ENCODE measurements at places on chromosomes 11 and 22.

GRCh38 chr11:34940026-34940677, 23.7 kb downstream of the PDHX start:
- DNase-seq: no peak

DNA sequence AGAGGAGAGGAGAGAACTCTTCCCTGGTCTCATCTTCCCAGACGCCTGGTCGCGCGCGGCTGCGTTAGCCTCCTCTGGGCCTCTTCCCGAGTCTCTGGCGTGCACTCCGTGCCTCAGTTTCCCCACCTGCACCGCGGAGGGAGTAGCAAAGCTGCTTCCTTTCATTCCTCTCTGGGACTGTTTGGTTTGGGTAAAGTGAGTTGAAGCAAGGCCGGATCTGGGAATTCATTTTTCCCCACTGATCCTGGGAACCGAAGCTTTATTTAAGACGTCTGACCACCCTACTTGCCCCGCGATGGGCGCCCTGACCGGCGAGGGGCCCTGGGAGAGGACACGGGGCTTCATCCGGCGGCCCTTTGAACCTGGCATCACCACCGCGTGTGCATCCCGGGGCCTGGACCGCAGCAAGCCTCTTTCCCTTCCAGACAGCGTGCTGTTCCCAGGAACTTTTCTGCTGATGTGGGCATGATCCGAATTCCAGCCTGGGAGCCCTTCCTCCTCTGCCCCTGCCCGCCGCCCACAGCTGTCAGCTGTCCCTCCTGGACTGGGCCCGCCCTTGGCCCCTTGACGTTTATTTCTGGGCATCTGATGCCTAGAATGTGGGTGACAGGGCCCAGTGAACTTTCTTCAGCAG, 758 bp downstream of the LDLRAD3 start:
- DNase-seq: no peak

- DNase-seq: no peak
Measured at GRCh38 chr11:46363031-46363407, 15.8 kb downstream of the DGKZ start.

DNA sequence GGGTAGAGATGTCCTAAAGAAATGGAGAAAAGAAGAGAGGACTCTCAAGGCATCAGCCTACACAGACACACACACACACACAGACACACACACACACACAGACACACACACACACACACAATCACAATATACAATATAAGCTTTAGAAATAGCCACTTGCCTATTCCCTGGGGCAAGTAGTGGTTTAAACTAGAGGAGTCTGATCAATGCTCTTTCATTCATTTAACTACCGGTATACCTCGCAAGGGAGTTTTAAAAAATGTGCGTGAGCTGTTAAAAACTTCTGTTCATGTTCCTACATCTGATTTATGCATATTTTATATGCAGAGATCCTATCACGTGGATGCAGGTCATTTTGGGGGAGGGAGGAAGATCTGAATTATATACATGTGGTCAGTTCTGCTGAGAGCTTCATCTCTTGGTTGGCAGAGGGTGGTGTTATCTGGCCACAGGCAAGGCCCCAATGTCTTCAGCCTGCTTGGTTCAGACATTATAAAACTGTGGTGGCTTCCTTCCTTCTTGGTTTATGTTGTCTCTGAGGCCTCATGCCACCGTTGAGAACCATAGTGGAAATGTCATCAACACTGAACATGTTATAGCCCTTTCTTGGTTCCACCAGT, 56.6 kb downstream of the SYT13 start:
- DNase-seq: no peak

DNA sequence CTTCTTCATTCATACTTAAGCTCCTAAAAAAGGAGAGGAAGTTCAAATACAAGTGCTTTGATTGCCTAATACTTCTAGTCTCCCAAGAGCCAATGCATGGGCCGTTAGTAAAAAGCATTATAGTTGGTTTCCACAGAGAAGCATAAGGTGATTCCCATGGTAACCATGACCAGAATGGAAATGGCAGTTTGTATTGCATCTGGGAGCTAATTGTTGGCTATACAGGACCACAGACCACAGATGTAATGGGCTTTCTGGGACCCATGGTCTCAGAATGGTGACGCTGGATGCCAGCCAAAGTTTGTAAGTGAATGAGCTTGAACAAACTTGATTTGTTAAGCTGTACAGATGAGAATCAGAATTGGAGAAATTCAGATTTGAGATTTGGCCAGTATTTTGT, 333.9 kb upstream of the C11orf87 start:
- DNase-seq: no peak

GRCh38 chr22:17303840-17304779, 65.2 kb upstream of the CECR2 start:
- DNase-seq: no peak

DNA sequence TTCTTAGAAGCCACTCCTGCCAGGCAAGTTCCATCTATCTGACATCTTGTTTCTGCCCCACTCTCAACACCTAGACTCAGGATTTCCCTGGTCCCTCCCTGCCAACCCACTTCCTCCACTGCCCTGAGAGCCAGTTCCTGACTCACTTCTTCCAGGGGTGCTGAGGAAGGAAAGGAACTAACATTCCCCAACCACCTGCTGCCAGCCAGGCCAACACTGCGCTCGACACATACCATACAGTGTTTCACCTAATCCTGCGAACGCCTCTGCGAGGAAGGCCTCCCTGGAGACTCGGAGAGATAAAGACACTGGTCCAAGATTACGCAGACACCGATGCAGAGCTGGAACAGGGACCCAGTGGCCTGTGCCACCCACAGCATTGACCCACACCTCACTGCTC, 40.2 kb downstream of the MICAL3 start:
- DNase-seq: no peak

GRCh38 chr11:47750725-47751124, 16.4 kb downstream of the FNBP4 start:
- no peak for DNase-seq

DNA sequence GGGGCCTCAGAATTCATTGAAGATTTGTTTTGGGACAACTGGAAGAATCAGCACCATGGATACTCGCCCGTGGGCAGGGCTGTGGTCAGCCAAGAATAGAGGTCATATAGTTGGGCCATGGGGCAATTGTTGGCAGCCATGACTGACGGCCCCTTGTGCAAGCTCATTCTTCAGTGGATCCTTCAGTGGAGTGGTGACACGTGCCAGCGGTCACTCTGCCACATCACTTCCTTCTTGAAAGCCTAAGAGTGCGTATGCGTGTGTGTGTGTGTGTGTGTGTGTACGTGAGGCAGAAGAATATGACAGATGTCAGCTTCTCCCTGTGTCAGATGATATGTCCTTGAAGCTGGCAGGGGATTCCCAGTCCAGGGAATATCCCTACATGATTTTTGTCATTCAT, 1.8 kb upstream of the IL18BP start:
- DNase-seq: no peak

DNA sequence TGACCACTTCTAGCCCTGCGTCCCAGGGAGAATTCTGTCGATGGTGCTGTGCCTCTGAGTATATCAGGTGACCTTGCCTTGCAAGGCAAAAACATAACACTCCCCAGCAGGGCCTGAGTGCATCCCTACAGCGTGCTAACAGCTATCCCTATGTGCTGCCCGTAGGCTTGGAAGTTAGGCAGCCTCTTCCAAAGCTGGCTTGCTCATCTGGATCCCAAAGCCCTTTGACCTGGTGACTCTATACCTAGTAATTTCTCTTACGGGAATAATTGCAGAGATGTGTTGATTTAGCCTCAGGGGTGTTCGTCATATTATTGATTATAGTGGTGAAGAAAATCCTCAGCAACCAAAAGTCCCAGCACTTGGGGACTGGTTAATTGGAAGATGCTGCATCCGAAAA, 32.6 kb upstream of the CRYBB3 start:
- DNase-seq: no peak

GRCh38 chr11:110019675-110020074, 73.5 kb upstream of the ZC3H12C start:
- DNase-seq: no peak

DNA sequence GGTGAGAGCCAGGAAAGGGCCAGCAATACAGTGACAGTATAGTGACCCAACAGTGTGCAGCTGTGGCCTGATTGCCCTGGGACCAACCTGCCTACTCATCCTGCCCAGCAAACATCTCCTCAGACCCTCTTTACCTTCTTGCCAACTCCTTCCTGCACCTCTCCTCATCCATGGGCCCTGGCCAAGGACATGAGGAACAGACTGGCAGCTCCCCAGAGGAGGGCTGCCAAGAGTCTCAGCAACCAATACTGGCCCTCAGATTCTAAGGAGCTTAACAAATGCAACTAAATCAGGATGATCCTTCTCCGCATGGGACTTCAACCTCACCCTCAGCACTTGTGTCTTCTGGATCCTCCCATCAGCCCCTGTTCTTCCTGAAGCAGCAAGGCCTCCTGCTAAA, 77.0 kb downstream of the RPL27A start:
- no peak for DNase-seq

DNA sequence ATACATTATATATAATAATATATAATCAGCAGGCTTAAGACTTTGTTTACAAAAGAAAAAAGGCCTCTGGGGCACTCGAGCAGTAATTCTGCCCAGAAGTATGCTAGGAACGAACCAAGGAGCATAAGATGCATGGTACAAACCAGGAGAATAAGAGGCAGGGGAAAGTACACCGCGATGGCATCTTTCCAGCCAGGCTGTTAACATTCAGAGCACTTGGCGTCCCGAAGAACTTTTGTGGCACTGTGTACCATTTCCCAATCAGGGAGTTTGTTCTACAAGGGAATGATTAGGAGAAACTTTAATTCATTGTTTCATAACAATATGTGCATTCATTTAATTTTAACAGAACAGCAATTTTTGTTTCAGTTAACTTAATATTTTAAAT, 125.1 kb downstream of the WT1 start:
- no peak for DNase-seq

DNA sequence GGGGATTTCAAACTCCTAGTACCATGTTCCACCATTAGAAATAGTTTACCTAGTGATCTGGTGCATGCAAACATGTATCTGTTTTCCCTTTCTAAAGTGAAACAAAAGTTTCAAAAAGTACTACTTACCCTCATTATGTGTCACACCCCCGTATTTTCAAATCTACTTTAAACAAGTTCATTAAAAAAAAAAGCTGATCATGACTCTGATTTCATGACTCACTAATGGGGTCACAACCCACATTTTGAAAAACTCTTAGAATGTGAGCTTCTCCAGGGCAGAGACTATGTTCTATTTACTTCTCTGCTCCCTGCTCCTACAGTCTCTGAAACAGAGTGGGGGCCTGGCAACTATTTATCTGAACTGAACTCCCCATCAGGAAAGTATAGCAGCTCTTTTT, 18.2 kb downstream of the CHRM1 start:
- DNase-seq: no peak

- no peak for DNase-seq
Measured at GRCh38 chr22:32788904-32789624, 12.4 kb upstream of the TIMP3 start.

DNA sequence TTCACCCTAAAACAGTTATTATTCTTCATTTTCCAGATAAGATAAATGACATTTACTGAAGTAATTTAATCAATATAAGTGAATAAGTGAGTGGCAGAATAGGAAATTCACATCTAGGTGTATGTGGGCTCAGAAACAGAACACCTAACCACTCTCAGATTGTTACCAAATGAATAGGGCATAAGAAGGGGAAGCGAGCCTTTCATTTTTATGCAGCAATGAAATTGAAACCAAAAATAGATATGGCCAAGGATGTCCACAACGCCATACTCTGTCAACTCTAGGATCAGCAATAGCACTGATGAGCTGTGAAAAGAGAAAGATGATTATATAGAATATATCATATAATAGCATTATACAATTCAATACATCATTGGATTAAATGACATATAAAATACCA, 398.1 kb upstream of the API5 start:
- no peak for DNase-seq

DNA sequence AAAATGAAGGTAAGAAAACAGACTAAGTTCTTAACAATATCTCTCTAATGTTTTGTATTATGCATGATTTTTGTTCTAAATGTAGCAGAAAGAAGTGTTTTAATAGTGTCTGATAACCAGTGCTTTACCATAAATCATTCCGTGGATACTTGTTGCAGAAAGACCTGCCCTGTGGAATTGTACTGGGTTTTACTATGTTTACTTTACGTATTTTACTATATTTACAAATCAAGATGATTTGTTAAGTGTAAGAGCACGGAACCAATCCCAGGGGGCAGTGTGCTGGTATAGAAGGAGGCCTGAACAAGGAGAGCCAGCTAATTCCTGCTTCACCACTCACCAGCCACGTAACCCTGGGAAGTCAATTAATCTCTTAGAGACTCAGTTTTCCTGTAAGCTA, 1.4 kb downstream of the HTR3B start:
- no peak for DNase-seq

GRCh38 chr22:30691204-30691603, 3.5 kb upstream of the OSBP2 start:
- no peak for DNase-seq

DNA sequence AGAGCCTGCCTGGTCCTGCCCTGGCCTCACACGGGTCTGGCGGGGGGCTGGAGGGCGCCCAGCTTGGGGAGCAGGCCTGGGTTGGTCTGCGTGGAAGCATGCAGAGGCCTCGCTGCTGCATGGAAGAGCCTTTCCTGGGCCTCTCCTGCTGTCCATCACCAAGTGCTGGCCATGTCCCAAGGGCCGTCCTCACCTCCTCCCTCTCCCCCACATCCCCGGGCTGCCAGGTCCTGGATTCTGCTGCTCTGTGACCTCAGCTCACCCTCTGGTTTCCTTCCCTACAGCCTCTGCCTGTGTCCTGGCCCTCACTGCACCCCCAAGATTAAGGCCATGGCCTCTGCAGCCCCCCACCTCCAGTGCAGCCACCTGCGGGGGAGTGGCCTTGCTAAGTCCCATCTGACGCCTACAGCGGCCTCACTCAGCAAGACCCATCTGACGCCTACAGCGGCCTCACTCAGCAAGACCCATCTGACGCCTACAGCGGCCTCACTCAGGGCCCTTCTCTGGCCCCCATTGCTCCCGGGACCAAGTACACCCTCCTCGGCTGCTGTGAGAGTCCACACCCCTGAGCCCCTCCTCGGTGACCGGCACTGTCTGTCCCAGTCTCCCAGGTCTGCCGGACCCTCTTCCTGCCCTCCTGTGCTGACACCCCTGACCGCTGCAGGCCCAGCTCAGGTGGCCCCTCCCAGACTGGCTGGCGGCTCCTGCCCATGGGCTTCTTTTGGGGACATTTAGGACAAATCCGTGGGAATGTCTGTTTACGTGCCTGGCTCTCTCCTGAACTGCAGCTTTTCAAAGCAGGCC, 119.5 kb upstream of the B3GAT1 start:
- DNase-seq: no peak

GRCh38 chr11:1053121-1053901, 16.8 kb upstream of the MUC6 start:
- no peak for DNase-seq

GRCh38 chr22:49571326-49571725, 256.3 kb downstream of the BRD1 start:
- no peak for DNase-seq

GRCh38 chr11:108880510-108880909, 215.6 kb downstream of the DDX10 start:
- no peak for DNase-seq

DNA sequence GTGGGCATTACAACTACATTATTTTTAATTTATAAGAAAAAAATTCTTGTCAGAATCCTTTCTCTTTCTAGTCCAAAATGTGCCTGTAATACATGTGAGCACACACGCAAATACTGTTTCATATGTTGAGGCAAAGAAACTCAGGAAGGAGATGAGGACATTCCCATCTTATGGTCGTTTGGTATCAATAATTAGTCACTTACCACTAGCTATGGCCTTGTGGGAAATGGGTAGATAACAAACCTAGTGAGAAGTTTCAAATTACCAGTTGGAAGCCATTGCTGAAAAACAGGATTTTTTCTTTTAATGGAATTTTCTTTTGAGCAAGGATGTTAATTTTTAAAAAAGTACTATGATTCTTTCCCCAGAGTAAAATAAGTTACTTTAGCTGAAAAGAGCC, 25.7 kb downstream of the AMOTL1 start:
- no peak for DNase-seq

GRCh38 chr11:119795690-119796089, 66.7 kb upstream of the NECTIN1 start:
- no peak for DNase-seq
